A549 (cell line): ENCODE measurements at places on chromosomes 6 and 20.

- no peak for DNase-seq
These were observed 135.6 kb downstream of the GMPR start for GRCh38 chr6:16374016-16374415.

- peak; percentile 64 for DNase-seq
These were observed 70.2 kb downstream of the RIN2 start for GRCh38 chr20:19828232-19828631.

- no peak for DNase-seq
These were observed 45.3 kb upstream of the NRSN1 start for GRCh38 chr6:24080711-24081110.

GRCh38 chr6:37619641-37620040 lies 78.0 kb downstream of the MDGA1 start:
- no peak for DNase-seq

DNA sequence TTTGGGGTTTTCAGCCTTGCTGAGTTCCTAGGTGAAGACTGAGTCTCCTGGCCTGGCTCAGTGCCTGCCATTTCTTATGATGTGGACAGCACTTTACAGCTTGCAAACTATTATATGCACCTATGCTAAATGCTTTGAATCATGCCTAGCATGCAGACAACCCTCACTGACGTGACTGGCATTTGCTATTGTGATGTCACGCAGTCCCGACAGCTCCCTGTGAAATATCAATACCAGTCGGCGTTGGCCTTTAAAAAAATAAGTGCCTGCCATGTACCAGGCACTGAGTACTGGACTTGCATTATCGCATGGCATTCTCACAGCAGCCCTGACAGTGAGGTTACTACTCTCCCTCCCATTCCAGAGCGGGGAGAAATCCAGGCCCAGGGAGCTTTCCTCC lies 35.5 kb downstream of the UQCC2 start:
- no peak for DNase-seq

DNA sequence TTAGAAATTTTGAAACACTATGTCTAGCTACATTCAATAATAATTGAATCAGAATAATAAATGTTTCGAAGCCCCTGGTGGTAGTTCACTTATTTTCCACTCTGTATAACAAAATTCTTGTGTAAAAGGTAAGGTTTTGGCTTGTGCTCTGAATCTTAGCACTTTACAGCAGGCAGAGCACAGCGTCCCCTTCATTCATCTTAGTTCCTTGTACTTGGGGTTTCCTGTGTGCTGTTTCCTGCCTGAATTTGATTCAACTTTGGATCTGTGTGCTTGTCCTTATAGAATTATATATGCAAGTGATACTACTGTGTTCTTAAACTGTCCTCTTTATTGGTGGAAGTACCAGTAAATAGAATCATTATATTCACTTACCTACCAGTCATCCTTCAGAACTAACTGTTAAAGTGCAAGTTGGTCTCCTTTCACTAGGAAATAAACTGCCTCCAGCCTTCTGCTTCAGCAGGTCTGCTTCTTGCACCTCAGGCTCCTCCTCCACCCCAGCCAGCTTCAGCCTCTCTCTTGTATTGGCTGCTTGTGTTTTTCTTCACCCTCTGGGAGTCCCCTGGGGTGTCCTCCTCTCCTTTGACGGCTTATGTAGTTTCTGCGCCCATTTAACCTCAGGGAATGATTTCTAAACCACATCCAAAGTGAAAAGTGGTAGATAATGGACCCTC lies 28.8 kb upstream of the TULP4 start:
- peak; percentile 64 for DNase-seq

DNA sequence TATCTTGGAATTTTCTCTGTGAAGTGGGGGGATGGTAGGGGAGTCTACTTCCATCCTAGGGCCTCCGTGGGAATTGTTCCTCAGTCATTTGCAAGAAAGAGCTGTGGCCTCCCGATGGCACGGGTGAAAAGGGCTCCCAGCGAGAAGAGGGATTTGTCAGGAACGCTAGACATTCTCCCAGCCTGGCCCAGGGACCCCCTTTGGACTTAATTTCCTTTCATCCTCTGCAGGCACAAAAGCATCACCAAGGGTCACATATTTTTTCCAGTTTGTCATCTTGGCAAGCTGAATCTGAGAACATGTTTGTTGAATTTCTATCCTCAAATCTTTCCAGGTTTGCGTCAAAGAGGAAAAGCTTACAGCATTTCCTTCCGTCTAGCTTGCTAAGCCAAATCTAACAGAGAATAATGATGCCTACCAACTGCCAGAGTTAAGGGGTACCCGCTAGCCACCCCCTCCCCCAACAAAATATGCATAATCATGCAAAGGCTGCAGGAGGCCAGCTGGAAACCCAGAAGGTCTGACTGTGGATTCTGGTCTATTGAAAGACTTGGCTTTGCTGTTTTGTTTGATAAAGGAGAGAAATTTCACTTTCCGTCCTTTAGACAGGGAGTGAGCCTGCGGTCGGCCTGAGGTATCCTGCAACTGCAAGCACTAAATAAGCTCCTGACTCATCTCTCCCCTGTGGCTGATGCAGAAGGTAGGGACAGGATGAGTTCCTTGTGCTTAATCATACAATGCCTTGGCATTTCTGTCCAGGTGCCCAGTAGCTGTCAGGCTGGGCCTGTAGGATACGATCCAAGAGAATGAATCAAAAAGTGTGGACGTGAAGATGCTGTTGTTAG lies 23.1 kb downstream of the PSMG4 start:
- DNase-seq = peak; percentile 47
